NCI-H510A treated with DMSO at 0.1 percent for 48 hours (cell line): ENCODE measurements at places on chromosomes 2 and 18.

GRCh38 chr18:65336411-65336810, 414.4 kb upstream of the CDH7 start:
- DNase-seq, result peak; percentile 75

DNA sequence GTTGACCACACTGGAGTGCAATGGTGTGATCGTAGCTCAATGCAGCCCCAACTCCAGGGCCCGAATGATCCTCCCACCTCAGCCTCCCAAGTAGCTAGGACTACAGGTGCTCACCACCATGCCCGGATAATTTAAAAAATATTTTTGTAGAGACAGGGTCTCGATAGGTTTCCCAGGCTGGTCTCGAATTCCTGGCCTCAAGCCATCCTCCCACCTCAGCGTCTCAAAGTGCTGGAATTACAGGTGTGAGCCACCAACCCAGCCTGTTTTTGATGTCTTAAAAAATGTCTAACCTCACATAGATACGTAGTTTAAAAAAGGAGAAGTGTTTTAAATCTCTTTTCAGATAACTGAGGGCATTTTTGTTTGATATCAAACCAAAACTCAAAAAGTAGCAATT, 37.6 kb downstream of the IMPA2 start:
- no peak for DNase-seq

- no peak for DNase-seq
Observed at GRCh38 chr2:15660491-15661294, 69.0 kb downstream of the DDX1 start.

- DNase-seq, result no peak
Observed at GRCh38 chr2:240759459-240759858, 60.6 kb downstream of the KIF1A start.

GRCh38 chr2:167122389-167122788, 234.1 kb downstream of the XIRP2 start:
- no peak for DNase-seq

GRCh38 chr18:49344096-49344495, 116.3 kb downstream of the DYM start:
- no peak for DNase-seq

- DNase-seq, result no peak
Observed at GRCh38 chr2:41572154-41572553, 475.7 kb upstream of the PKDCC start.

GRCh38 chr2:105362862-105363591, 25.7 kb downstream of the C2orf49 start:
- no peak for DNase-seq

GRCh38 chr2:3517948-3518495, 1.3 kb downstream of the ADI1 start:
- DNase-seq, result peak; percentile 38

- no peak for DNase-seq
Observed at GRCh38 chr2:8659735-8660492, 21.9 kb upstream of the ID2 start.

DNA sequence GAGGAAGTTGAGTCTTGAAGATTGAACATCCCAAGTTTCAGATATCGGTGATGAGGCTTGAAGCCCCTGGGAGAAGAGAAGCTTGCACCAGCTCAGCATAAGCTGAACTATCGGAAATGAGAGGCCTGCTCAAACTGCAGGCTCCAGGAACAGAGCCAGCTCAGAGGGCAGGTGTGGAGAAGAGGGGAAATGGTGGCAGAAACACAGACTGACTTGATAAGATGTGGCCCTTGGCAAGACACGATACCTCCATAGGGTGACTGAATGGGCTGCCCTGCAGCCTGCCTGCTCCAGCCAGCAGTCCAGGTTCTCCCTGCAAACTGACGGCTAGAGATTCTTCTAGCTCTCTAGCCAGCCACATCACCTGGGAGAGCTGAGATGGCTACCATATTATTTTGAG, 86.6 kb downstream of the MYT1L start:
- DNase-seq, result no peak

DNA sequence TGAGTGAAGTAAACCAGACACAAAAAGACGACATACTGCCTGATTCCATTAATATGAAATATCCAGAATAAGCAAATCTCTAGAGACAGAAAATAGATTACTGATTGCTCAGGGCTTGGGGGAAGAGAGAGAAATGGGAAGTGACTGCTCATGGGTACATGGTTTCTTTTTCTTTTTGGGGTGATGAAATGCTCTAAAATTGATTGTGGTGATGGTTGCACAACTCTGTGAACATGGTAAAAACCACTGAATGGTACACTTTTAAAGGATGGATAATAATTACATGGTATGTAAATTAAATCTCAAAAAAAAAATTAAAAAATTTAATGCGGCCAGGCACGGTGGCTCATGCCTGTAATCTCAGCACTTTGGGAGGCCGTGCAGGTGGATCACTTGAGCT, 39.3 kb downstream of the RPL31 start:
- no peak for DNase-seq

DNA sequence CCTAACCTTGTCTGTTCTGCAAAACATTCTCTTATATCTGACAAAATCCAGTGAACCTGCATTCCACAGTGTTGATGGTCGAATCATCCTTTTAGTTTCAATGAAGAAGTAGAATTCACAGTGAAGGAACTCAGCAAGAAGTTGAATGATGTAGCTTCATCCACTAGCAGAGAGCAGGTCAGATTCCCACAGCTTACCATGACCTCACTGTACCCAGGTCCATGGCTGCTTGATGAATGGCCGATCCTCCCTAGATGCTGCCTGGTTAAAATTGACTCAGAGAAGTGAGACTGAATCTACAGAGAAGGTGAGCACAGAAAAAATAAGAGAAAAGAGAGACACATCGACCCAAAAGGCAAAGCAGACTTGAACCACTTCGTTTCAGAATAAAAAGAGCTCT, 906.0 kb upstream of the CHAC2 start:
- no peak for DNase-seq

DNA sequence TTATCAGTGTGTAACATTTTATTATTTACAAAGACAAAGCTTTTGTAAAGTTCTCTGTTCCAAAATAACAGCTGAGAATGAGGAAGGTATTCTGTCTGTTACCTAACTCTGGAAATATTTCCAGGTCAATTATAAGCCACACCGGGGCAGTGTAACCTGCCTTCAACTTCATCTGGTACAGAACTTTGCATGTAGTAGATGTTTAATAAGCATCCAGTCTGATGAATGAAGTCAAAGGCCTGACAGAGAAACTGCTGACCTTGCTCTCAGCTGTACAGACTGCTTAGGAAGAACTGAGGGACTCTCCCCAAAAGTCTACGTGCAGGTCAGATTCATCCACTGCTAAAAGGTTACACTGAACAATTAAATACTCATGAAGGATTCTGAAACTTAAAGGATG, 43.3 kb downstream of the WDFY1 start:
- DNase-seq, result no peak

GRCh38 chr2:239005586-239005985, 157.7 kb downstream of the TWIST2 start:
- no peak for DNase-seq

DNA sequence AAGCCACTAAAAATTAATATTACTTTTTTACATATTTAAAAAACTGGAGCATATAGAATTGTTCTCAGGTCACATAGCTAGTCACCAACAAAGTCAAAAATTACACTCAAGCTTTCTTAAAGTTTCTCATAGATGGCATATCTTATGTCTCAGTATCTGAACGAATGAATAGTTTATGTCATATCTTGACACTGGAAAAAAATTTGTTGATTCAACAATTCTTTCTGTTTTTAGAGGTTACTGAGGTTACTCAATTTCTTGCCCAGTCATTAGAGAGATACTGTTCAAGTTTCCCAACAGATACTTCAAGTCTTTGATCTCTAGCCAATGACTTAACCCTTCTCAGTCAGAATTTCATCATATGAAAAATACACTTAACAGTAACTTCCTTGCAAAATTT, 113.1 kb upstream of the XIRP2 start:
- DNase-seq, result no peak

DNA sequence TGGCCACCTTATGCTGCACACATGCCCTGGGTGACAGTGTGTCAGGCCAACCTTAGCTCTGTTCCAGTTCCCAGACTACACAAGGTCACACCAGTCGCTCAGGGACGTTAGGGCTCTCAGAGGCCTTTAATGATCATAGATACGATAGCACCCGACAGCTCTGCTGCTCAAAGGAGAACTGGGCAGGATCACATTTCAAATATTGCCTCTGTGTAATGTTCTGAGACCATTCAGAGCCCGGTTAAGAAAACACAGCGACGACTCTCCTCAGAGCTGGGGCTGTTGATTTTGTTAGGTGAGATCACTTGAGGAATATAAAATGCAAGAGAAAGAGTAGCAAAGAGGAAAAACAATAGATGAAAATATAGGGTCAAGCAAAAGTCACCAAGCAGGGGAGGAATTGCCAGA, 166.6 kb upstream of the TANK start:
- peak; percentile 53 for DNase-seq

GRCh38 chr2:230011617-230012016, 57.1 kb downstream of the SLC16A14 start:
- no peak for DNase-seq

- no peak for DNase-seq
Observed at GRCh38 chr2:212595036-212595654, 56.5 kb upstream of the ERBB4 start.

DNA sequence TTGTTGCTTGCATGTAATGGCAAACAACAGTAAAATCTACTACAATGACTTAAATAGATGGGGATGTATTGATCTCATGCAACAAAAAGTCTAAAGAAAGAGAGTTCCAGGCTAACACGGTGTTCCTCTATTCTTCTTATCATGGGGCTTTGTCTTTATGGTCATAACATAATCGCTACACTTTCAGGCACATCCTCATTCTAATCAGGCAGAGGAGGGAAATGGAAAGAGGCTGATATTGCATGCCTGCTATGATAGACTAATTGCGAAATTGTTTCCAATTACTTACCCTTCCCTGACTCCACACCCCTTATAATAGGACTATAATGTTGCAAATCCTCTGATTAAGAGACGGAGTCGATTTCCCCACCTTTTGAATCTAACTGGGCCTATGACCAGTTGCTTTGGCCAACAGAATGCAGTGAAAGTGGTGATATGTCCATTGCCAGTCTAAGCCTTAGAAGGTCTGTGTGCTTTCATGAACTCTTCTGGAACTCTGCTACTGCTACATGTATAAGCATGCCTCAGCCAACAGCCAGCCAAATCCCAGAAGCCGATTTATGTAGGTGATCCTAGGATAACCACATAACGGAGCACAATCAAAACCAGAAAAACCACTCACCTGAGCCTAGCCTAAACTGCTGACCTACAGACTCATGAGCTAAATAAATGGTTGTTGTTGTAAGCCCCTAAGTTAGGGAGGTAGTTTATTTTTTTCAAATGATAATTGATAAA, 180.3 kb upstream of the TACR1 start:
- no peak for DNase-seq

- DNase-seq, result peak; percentile 20
Observed at GRCh38 chr2:9821805-9822445, 21.3 kb upstream of the TAF1B start.

DNA sequence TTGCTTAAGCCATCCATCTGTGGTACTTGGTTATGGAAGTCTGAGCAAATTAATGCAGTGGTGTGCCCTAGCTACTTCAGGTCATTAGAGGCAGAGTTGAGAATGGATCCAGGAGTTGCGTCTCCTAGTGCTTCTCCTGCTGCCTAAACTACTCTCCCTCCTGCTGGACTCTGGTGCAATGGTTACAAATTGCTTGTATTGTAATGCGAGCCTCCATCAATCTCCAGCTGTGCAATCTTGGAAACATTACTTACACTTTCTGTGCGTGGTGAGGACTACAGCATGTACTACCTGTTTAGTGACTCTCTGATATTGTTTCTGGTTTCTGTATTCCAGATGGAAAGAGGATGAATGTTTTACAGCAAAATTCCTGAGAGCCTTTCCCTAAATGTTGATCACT, 119.0 kb upstream of the CYRIA start:
- peak; percentile 1 for DNase-seq

- DNase-seq, result no peak
Observed at GRCh38 chr2:134232868-134233727, 20.8 kb upstream of the MGAT5 start.

DNA sequence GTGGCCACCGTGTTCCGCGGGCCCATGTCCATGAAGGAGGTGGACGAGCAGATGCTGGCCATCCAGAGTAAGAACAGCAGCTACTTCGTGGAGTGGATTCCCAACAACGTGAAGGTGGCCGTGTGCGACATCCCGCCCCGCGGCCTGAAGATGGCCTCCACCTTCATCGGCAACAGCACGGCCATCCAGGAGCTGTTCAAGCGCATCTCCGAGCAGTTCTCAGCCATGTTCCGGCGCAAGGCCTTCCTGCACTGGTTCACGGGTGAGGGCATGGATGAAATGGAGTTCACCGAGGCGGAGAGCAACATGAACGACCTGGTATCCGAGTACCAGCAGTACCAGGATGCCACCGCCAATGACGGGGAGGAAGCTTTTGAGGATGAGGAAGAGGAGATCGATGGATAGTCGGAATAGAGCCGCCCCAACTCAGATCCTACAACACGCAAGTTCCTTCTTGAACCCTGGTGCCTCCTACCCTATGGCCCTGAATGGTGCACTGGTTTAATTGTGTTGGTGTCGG, 17.7 kb downstream of the TUBB6 start:
- DNase-seq, result no peak

- DNase-seq, result no peak
Observed at GRCh38 chr2:178279636-178280035, 85.3 kb downstream of the OSBPL6 start.

DNA sequence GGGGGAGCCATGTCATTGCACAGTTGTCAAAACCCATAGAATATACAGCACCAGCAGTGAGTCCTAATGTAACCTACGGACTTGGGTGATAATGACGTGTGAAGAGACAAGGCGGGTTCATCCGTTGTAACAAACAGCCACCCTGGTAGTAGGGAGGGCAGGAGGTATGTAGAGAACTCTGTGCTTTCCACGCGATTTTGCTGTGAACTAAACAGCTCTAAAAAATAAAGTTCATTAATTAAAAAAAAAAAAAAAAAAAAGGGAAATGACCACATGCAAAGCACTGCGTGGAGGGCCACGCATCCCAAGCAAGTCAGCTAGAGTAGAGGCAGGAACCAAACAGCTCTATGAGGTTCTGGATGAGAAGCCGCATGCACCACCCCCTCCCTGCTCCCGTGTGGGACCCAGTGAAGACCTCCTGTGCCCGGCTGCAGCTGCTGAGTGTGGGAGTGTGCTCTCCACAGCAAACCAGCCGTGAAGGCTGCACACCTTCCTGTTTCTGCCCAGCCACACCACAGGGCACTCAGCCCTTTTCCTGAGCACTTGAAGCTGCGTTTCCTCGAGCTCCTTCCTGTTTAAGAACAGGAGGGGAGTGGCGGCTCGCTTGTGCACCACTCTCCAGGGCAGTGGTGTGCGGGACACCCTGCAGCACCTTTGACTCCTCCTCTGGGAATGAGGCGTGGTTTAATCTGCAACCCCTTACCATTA, 65.6 kb downstream of the ODC1 start:
- DNase-seq, result peak; percentile 86

- DNase-seq, result no peak
Observed at GRCh38 chr2:122713800-122714199, 958.3 kb downstream of the TSN start.
